ENCODE measurements at places on chromosomes 1 and 21. TPM values are rescaled to one million over a fixed set of nuclear protein-coding genes. Genes with fewer than 3 reads are reported as not detected.
A peak's percentile ranks its signal among the peaks of the same experiment; 100 is the strongest.

- no peak overlapping the region for H3K4me3 ChIP-seq
- no peaks in the 10 kb centered on the region for H3K27me3 ChIP-seq
- H3K27ac ChIP-seq, result no peak overlapping the region
- peaks cover 7% of the 10 kb centered on the region for H3K4me1 ChIP-seq
- no peak for DNase-seq
- H3K36me3 ChIP-seq, result no peaks in the 10 kb centered on the region
Measured at GRCh38 chr1:3116150-3116510, 47.1 kb downstream of the PRDM16 start.

DNA sequence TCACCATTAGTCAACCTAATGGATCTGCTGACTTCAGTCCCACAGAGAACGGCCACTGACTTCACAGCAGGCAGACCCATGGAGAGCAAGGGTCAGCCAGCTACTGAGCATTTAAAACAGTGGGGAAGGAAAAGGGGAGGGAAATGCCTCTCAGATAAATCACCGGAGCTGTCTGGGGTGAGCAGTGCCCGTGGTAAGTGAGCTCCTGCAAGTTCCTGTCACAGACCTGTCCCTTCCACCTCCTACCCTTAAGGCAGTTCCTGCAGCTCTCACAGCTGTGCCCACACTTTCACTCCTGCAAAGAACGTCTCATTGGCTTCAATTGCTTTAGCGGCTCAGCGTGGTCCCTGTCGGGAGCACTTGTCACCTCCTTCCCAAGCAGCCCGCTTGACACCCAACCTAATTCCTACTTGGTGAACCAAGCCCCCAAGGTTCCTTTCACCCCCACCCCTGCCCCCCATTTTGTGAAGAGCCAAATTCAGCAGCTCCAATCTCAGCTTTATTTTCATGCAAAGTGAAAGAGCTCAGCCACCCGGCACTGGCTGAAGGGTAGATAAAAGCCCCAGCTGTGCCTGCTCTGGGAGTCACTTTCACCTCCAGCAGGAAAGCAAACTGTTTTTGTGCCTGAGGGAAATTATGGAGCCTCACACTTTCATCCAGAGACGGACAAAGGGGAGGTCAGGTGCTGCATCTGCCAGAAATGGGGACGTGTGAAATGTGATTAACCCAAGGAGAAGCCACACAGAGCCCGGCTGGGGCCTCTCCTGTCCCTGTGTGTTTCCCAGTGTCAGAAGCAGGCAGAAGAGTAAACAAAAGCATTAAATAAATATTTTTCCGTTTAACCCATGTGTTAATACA lies 306.2 kb downstream of the TTLL7 start:
- H3K4me1 ChIP-seq, result peaks cover 15% of the 10 kb centered on the region
- peak; percentile 94 for DNase-seq
- peak overlapping the region; percentile 46 for H3K4me3 ChIP-seq
- H3K27me3 ChIP-seq, result peaks cover 75% of the 10 kb centered on the region
- peak overlapping the region; percentile 98 for H3K27ac ChIP-seq

DNA sequence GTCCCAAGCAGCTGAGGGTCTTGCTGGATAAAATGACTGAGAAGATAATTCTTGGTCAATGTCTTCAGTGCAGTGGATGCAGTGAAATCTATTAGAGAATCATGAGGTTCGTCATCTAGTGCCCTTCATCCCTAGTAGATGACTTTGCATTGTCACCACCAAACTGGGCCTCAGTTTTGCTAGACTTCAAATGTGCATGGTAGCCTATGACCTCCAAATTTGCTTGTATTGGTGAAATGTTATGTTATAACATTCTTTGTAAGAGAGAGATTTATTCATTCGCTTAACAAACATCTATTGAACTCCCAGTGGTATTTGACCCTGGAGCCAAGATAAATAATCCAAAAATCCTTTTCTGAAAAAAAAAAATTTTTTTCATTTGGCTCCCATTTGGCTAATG lies 183.8 kb downstream of the LMX1A start:
- no peak overlapping the region for H3K27ac ChIP-seq
- no peaks in the 10 kb centered on the region for H3K36me3 ChIP-seq
- no peak overlapping the region for H3K4me3 ChIP-seq
- no peaks in the 10 kb centered on the region for H3K4me1 ChIP-seq
- peaks cover 5% of the 10 kb centered on the region for H3K27me3 ChIP-seq

- no peak for DNase-seq
- H3K4me1 ChIP-seq, result no peaks in the 10 kb centered on the region
Measured at GRCh38 chr1:199815947-199816346, 211.6 kb upstream of the NR5A2 start.

The APOBEC4 gene
- not detected for total RNA-seq

The MSTO1 gene
- 57.0 TPM for total RNA-seq

The ATP6V1G3 gene
- total RNA-seq, result 1.3 TPM

The ATP13A2 gene
- 82.6 TPM for total RNA-seq

Measured in endodermal cell (in vitro differentiated cells).